ENCODE measurements at places on chromosomes 4 and X.

GRCh38 chr4:159158985-159159384, 56.1 kb downstream of the RAPGEF2 start:
- DNase-seq: no peak

DNA sequence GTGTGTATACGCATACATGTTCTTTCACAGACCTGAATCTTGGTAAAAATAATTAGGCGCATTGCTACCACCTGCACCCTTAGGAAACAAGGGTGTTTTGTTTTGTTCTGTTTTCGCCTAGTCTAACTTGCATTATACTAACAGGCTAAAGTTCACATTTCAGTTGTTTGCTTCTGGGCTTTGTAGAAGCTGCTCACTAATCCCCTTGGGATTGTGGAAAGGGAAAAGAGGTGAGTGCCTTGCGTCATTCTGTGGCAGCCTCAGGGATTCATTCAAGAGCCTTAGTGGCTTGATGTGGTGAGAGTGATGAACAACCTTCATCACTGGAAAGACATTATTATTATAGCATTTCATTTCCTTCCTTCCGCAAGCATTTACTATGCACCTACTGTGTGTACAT, 331.1 kb downstream of the ADGRL3 start:
- DNase-seq: no peak

DNA sequence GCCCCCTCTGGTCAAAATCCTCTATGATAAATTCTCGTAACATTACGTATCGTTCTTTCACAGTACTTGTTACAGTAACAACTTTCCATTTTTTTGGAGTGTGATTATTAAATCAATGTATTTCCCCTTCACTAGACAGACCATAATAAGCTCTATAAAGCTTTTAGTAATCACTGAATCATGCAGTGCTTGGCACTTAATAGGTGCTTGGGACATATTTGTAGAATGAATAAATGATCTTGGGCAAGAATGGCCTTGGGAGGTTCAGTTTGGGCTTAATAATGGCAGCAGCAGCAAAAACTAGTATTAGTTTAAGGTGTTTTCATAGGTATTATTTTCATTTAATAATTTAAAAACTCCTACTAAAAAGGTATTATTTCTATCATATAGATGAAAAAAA, 33.4 kb upstream of the SFRP2 start:
- no peak for DNase-seq

DNA sequence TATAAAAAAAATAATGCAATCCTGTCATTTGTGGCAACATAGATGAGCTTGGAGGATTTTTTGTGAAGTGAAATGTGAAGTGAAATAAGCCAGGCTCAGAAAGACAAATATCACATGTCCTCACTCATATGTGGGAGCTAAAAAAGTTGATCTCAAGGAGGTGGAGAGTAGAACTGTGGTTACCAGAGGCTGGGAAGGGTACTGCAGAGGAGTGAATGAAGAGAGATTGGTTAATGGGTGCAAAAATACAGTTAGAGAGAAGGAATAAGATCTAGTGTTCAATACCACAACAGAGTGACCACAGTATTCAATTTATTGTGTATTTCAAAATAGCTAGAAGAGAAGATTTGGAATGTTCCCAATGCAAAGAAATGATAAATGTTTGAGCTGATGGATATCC, 13.4 kb upstream of the ZCCHC18 start:
- no peak for DNase-seq

- DNase-seq: peak; percentile 69
Observed at GRCh38 chrX:34956916-34957315, 14.3 kb downstream of the FAM47B start.

DNA sequence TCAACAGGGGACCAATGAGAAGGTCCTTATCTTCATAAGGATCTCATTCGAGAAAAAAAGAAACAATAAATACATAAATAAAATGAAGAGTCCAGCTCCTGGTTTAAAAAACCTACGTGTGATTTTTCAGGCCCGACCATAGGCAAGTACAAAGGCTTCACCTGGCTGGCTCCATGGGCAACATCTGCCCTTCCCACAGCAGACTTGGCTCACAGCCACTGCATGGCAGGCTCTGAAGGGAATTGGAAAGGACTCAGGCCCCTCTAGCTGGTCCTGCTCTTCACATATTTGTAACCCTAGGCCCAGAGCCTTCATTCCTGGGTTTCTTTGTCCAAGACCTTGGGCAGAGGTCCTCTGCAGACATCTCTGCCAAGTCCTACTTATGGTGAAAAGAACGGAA, 228.1 kb downstream of the QDPR start:
- no peak for DNase-seq

DNA sequence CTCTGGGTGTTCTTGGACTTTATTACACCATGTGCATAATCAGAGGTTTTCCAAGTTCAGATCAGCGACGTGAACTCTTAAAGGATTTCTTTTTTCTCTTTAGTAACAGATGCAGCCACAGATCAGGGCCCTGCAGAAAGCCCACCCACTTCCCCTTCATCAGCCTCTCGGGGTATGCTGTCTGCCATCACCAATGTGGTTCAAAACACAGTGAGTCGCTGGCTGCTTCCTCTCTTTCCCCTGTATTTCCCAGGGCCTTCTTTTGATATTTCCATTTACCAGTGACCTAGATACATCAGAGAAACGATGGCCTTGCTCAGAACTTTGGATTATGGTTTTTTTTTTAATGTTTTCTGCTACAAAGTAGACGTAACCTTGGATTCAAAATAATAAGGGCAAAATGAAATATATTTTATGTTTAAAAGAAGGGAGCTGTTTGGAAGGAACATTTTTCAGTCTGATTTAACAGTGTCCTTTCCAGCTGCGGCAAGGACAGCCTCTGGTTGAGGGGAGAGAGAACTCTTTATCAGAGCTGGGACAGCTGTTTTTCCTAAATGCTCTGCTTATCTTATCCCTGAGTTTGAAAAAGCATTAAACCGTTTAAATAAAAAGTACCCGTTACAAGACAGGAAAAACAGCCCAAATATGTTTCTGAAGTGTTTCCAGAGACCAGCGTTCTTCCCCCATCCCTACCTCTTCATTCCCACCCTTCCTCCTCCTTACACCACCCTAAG, 38.2 kb downstream of the FAM114A1 start:
- no peak for DNase-seq

DNA sequence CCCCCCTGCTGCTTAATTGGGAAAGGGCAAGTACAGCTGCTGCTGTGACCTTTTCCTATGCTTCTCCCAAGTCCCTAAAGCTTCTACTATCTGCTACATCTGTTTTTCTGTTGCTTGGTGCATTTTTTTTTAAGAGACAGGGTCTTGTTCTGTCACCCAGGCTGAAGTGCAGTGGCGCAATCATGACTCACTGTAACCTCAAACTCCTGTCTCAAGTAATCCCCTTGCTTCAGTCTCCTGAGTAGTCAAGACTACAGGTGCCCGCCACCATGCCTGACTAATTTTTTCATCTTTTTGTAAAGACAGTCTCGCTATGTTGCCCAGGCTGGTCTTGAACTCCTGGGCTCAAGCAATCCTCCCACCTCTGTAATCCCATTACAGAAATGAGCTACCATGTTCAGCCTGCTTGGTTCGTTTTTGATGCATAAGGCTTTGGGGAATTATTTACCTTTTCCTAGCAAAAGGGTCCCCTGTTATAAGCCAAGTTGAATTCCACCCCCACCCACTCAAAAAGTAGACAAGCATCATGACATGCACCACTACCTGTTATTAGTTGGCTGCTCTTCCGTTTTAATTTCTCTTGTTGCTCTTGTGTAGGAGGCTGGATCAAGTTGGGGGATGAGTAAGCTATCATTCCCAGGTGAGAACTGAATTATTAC, 39.6 kb downstream of the DGKK start:
- no peak for DNase-seq

- DNase-seq: no peak
Observed at GRCh38 chrX:85573801-85574200, 194.3 kb upstream of the POF1B start.

GRCh38 chr4:165331359-165331758, 3.9 kb downstream of the MSMO1 start:
- DNase-seq: no peak

- DNase-seq: no peak
Observed at GRCh38 chrX:9324676-9325075, 140.2 kb upstream of the TBL1X start.

DNA sequence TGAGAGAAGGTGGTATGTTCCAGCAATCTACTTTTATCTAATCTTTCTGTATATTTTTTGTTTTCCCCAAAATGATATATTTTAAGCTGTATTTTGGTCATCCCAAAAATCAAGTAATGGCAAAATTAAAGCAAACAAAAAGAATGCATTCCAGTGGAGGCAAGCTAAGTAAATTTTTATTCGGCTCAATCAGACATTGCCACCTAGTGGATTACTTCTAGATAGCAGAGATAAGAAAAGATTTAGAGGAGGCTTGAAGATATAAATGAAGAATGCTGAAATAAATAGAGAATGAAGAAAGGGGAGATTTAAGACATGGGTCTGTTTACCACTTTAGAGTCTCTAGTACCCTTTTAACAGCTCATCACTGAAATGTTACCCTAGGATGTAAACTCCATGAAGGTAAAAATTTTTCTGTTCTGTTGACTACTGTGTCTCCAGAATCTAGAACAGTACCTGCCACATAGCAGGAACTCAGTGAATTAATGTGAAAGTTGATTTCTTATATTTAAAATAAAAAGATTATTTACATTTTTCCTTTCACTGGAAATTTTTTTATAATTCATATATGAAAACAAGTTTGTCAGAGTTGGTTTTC, 110.9 kb upstream of the ANK2 start:
- peak; percentile 30 for DNase-seq

DNA sequence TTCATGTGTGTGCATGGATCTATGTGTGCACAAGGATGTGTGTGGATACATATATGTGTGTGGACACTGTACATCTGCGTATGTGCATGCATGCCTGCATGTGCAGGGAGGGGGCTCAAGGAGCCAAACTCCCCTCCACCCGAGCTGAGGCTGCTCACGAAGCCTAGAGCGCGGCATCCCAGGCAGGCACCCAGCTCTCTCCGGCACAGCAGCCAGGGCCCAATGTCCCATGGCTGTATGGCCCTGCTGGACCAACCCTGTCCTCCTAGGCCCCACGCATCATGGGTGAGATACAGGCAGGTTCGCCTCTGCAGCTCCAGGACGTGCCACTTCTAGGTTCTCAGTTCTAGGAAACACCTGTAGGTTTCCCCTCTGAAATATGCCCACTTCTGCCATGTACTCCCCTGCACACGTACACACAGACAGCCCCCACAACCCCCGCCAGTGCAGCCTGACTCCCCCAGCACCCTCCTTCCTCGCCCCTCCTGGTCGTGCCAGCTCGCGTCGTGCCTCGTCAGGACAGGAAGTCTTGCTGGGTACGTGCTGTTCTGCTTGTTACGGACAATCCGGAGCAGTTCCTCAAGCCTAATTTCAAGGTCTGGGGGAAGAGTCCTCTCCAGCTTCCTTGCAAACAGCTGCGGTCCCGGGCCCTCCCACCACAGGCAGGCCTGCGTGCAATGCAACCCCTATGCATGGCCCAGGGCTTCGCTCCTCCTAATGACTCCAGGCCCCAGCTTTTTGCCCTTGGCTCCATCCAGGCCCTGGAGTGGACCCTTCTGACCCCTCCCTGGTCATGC, 3.2 kb upstream of the ADRA2C start:
- DNase-seq: no peak

Measured in HCEC 1CT (cell line).